Cortex of kidney (tissue), 1 donor: ENCODE measurements at places on chromosomes 1 and 21.

- no peak for DNase-seq
These were observed 35.8 kb downstream of the GREM2 start for GRCh38 chr1:240575981-240576662.

- no peak for DNase-seq
These were observed 480 bp upstream of the MIS18A start for GRCh38 chr21:32279377-32279680.

DNA sequence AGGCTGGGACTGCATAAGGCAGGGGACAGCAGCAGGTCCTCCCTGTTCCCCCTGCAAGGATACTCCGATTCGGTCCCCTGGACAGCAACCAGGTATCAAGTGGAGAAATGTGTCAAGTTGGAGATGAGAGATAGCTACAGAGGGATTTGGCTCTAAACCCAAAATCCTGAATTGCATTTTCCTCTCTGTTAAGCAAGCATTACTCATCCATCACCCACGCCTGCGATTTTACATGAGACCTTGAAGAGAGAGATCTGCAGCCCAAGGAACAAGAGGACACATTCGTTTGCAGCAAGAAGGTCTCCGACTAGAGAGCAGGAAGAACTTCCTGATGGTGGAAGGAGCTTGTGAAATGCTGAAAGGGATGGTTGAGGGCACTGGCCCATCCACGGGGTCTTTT is 21.9 kb downstream of the SYT2 start:
- DNase-seq: no peak

DNA sequence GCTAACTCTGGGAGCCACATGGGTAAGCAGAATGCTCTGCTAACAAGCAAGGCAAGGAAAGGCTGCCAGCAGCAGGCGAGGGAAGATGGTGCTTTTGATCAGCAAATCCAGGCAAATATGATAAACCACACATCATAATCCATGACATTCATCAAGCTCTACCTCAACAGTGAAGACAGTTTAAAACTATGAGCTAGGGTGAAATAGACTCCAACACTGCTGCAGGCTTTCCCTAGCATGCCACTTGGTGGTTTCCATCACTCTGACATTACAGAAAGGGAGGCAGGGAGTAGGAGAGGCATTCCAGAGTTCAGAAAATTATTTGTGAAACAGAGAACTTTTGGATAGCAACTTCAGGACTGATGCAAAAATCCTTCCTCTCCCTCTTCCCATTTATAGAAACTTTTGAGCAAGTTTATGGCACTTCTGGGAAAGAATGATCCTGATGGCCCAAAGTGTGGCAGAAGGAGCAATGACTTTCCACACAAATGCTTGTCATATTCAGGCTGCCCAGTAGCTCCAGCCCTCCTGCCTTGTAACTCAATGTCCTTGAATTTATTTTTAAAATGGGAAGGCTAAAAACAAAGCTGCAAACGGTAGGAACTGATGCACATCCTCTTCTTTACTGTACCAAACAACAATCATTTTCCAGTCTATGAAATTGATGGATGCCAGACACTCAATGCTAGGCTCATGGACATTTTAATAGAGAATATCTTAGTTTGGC is 70.8 kb downstream of the SMYD2 start:
- DNase-seq: no peak

DNA sequence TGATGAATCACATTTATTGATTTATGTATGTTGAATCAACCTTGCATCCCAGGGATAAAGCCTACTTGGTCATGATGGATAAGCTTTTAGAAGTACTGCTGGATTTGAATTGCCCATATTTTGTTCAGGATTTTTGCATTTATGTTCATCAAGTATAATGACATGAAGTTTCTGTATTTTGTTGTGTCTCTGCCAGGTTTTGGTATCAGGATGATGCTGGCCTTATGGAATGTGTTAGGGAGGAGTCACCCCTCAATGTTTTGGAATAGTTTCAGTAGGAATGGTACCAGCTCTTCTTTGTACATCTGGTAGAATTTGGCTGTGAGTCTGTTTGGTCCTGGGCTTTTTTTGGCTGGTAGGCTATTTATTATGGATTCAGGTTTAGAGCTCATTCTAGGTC is 1643.1 kb upstream of the B3GALT2 start:
- DNase-seq: no peak
